Transverse colon (tissue), 4 donors: ENCODE measurements at places on chromosomes 16 and 17.

DNA sequence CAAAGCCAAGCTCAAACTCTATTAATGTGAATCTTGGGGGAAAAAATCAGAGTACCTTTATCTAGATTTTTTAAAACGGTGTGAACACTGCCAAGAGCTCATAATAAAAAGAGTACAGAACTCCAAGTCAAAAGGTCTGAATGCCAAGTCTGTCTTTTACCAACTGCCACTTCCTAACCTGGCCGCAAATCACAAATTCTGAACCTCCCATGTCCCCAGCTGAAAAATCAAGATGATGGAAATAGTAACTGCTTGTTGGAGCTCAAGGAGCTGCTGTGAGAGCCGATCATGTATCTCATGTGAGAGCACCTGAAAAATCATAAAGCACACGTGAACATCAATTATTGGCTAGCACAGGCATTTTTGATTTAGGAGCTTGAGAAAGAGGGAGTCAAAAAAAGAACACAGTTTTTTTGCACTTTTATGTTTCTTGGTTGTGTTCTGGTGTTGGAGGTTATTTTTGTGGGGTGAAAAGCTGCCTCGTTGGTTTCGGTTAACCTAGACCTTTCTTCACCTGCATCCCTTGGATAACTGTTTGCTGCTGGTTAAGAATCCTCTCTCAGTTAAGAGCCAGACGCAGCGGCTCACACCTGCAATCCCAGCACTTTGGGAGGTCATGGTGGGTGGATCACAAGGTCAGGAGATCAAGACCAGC is 50.5 kb downstream of the GAS7 start:
- no peak for DNase-seq
- no peak overlapping the region for H3K27ac ChIP-seq
- H3K36me3 ChIP-seq, result no peaks in the 10 kb centered on the region
- no peaks in the 10 kb centered on the region for H3K4me1 ChIP-seq

DNA sequence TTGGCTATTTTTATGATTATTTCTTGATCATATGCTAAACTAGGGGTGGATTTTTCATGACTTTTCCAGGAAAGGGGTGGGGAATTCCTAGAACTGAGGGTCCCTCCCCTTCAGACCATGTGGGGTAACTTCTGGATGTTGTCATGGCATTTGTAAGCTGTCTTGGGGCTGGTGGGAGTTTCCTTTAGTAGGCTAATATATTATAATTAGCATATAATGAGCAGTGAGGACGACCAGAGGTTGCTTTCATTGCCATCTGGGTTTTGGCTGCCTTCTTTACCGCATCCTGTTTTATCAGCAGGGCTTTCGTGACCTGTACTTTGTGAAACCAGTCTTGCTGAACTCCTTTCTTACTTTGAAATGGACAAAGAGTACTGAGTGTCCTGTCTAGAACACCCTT is 40.4 kb upstream of the ABCA5 start:
- H3K27me3 ChIP-seq, result no peaks in the 10 kb centered on the region
- no peak overlapping the region for H3K4me3 ChIP-seq
- no peaks in the 10 kb centered on the region for H3K4me1 ChIP-seq
- H3K36me3 ChIP-seq, result no peaks in the 10 kb centered on the region
- no peak overlapping the region for H3K27ac ChIP-seq

DNA sequence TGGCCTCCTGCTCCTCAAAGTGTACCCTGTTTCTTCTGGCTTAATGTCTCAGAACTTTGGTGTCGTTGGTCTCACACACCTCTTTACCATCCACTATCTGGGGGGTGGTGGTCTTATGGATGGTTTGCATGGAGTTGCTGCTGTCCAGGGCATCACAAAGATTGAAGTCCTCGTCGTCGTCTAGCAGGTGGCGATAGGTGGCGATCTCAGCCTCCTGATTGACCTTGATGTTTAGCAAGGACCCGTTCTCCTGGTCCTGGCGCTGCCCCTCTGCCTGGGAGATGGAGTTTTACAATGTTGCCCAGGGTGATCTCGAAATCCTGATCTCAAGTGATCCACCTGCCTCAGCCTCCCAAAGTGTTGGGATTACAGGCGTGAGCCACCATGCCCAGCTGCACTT is 31.1 kb upstream of the HELZ start:
- DNase-seq, result no peak
- H3K27ac ChIP-seq, result no peak overlapping the region
- no peaks in the 10 kb centered on the region for H3K4me1 ChIP-seq
- no peak overlapping the region for H3K4me3 ChIP-seq

DNA sequence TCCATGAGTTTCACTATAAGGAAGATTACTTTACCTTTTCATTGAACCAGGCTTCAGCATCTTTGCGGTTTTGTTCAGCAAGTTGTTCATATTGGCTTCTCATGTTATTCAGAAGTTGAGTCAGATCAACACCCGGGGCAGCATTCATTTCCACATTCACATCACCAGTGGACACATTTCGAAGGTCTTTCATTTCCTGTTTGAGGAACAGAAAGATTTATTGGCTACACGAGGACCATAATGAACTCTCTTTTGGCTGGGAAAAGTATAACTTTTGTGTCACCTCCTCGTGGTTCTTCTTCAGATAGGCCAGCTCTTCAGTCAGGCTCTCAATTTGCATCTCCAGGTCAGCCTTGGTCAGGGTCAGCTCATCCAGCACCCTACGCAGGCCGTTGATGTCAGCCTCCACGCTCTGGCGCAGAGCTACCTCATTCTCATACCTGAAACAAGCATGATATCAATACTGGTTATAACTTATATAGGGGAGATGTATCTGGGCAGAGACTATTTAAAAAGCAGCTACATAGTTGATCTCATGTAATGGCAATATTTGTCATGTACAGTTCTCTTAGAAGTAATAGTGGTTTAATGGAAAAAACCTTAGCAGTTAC is 2.1 kb downstream of the KRT10 start:
- DNase-seq, result no peak
- H3K36me3 ChIP-seq, result peaks cover 10% of the 10 kb centered on the region
- no peak overlapping the region for H3K27ac ChIP-seq
- H3K4me1 ChIP-seq, result no peaks in the 10 kb centered on the region
- no peak overlapping the region for H3K4me3 ChIP-seq
- no peaks in the 10 kb centered on the region for H3K27me3 ChIP-seq

DNA sequence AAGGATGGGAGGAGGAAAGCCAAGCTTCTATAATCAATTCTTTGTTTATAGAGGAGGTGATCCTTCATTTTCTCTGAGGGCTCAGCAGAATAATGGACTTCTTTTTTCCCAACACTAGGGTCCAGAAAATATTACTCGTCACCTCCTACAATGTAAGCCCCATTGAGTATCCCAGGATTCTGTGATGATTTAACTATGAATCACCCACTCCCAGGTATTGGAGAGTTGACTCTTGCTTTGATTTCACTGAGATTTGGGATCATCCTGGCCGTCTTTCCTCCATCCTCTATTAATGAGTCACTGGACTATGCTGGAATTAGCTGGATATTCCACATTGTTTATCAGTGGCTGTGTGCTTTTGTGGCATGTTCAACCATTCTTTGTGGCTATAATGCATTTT is 452.0 kb downstream of the NPIPA7 start:
- H3K36me3 ChIP-seq, result no peaks in the 10 kb centered on the region
- no peak overlapping the region for H3K27ac ChIP-seq
- no peak for DNase-seq
- no peaks in the 10 kb centered on the region for H3K27me3 ChIP-seq
